Effector memory CD4-positive, alpha-beta T cell (primary cell): ENCODE measurements at places on chromosomes 5 and 9.

GRCh38 chr9:13033959-13034693 is 245.4 kb downstream of the MPDZ start:
- H3K36me3 ChIP-seq: no peaks in the 10 kb centered on the region
- H3K4me3 ChIP-seq: no peak overlapping the region
- no peaks in the 10 kb centered on the region for H3K4me1 ChIP-seq
- no peaks in the 10 kb centered on the region for H3K27me3 ChIP-seq
- no peak overlapping the region for H3K27ac ChIP-seq

- H3K4me3 ChIP-seq: no peak overlapping the region
- no peaks in the 10 kb centered on the region for H3K36me3 ChIP-seq
- DNase-seq: no peak
- H3K27ac ChIP-seq: no peak overlapping the region
- H3K4me1 ChIP-seq: no peaks in the 10 kb centered on the region
- no peaks in the 10 kb centered on the region for H3K27me3 ChIP-seq
Observed at GRCh38 chr5:1570975-1571374, 47.2 kb upstream of the LPCAT1 start.

GRCh38 chr9:79023134-79023580 is 548.6 kb upstream of the TLE4 start:
- no peaks in the 10 kb centered on the region for H3K36me3 ChIP-seq
- no peaks in the 10 kb centered on the region for H3K4me1 ChIP-seq
- no peaks in the 10 kb centered on the region for H3K27me3 ChIP-seq
- H3K27ac ChIP-seq: no peak overlapping the region
- no peak overlapping the region for H3K4me3 ChIP-seq

- no peak overlapping the region for H3K4me3 ChIP-seq
- no peaks in the 10 kb centered on the region for H3K36me3 ChIP-seq
- H3K27ac ChIP-seq: no peak overlapping the region
- no peak for DNase-seq
- no peaks in the 10 kb centered on the region for H3K27me3 ChIP-seq
- no peaks in the 10 kb centered on the region for H3K4me1 ChIP-seq
Observed at GRCh38 chr9:1658661-1659362, 356.3 kb upstream of the SMARCA2 start.

DNA sequence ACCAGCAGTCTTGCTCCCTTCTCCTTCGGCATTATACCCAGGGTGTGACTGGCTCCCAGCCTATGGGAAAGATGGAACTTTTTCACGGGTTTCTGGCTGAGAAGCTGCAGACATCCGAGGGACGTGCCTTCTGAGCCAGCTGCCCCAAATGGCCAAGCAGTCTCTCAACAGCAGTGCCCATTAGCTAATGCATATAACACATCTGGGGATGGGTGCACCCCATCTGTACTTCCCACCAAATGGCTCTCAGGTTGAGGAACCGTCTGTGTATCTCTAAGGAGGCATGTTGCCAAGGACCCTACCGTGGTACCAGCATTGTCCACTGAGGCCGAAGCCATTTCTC is 25.0 kb downstream of the C5orf15 start:
- no peaks in the 10 kb centered on the region for H3K27me3 ChIP-seq
- no peak overlapping the region for H3K27ac ChIP-seq
- H3K36me3 ChIP-seq: no peaks in the 10 kb centered on the region
- DNase-seq: no peak
- no peak overlapping the region for H3K4me3 ChIP-seq
- no peaks in the 10 kb centered on the region for H3K4me1 ChIP-seq

DNA sequence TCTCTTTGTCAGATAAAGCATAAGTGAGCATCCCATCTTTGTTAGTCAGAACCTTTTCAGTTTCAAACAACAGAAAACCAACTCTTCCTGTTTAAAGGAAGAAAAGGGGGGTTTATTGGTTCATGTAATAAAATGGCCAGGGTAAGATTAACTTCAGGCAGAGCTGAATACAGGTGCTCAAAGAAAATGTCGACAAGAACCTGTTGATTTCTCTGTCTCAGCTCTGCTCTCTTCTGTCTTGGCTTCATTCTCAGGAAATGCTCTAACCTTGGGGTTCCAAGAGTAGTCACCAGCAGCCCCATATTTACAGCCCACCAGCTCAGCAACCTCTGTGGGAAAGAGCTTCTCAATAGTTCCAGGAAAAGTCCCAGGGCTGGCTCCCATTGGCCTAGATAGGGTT is 25.2 kb downstream of the KCNIP1 start:
- H3K36me3 ChIP-seq: no peaks in the 10 kb centered on the region
- no peaks in the 10 kb centered on the region for H3K27me3 ChIP-seq
- DNase-seq: no peak
- H3K27ac ChIP-seq: no peak overlapping the region

DNA sequence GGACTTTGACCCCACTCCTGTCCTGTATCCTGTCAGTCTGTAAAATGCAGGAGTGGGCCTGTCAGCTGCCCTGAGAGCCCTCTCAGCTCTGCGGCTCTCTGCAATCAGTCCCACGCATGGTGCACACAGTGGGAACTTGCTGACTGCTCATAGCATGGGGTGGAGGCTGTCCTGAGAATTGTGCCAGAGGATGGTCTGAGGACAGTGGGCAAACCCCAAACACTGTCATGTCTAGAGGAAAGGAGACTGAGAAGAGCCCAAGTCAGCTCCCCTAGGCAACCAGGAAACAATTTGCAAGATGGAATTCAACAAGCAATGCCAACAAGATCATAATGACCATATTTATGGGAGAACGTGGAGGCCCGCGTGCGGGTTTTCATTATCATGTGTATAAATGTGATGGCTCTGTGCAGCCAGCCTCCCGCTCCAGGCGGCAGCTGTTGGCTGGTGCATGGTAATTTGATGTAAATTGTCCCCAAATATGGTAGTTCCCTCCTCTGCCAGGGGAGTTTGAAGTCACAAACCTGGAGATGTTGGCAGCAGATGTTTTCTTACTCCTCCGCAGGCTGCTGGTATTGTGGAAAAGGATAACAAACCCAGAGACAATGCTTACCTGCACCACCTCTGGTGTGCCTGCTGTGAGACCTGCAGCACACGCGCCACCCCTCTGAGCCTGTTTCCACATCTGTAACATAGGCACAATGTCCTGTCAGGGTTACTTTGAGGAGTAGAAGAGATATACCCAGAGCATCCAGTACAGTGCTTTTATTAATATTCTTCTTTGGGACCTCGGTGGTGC is 39.8 kb upstream of the ALDH1B1 start:
- no peaks in the 10 kb centered on the region for H3K36me3 ChIP-seq
- H3K4me3 ChIP-seq: no peak overlapping the region
- no peaks in the 10 kb centered on the region for H3K27me3 ChIP-seq
- no peak overlapping the region for H3K27ac ChIP-seq
- no peak for DNase-seq

GRCh38 chr5:125215593-125215992 is 469.2 kb upstream of the ZNF608 start:
- no peaks in the 10 kb centered on the region for H3K27me3 ChIP-seq
- DNase-seq: no peak
- H3K36me3 ChIP-seq: no peaks in the 10 kb centered on the region
- no peak overlapping the region for H3K27ac ChIP-seq
- no peaks in the 10 kb centered on the region for H3K4me1 ChIP-seq

GRCh38 chr9:130214776-130215340 is 42.7 kb downstream of the NCS1 start:
- no peaks in the 10 kb centered on the region for H3K4me1 ChIP-seq
- H3K36me3 ChIP-seq: no peaks in the 10 kb centered on the region
- H3K27me3 ChIP-seq: no peaks in the 10 kb centered on the region
- H3K4me3 ChIP-seq: no peak overlapping the region

- no peak overlapping the region for H3K27ac ChIP-seq
- no peaks in the 10 kb centered on the region for H3K4me1 ChIP-seq
- H3K36me3 ChIP-seq: no peaks in the 10 kb centered on the region
- no peak overlapping the region for H3K4me3 ChIP-seq
- no peak for DNase-seq
Observed at GRCh38 chr5:167797933-167798332, 493.5 kb upstream of the WWC1 start.

DNA sequence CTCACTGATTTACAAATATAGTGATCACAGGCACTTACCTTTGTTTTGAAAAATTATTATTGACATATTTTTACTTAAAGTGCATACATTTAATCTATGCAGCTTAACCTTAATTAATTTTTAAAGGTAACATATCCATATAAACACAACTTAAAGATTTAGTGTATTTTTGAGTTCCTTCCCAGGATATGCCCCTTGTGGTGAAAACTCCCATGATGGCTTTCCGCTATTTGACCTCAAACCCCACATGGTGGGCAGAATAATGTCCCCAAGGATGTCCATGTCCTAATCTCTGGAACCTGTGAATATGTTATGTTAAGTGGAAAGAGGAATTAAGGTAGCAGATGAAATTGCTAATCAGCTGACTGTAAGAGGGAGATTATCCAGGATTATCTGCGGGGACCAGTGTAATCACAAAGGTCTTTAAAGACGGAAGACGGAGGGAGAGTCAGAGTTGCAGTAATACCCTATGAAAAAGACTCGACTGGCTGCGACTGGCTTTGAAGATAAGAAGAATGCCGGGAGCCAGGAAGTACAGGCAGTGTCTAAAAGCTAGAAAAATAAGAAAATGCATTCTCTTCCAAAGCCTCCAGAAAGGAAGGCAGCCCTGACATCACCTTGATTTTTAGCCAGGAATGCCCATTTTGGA is 193.9 kb downstream of the ICE1 start:
- DNase-seq: no peak
- H3K4me1 ChIP-seq: no peaks in the 10 kb centered on the region
- no peaks in the 10 kb centered on the region for H3K36me3 ChIP-seq
- H3K4me3 ChIP-seq: no peak overlapping the region

GRCh38 chr5:157116483-157116954 is 7.7 kb upstream of the HAVCR2 start:
- H3K27me3 ChIP-seq: no peaks in the 10 kb centered on the region
- H3K4me1 ChIP-seq: no peaks in the 10 kb centered on the region
- no peak overlapping the region for H3K27ac ChIP-seq
- no peaks in the 10 kb centered on the region for H3K36me3 ChIP-seq

GRCh38 chr5:124876983-124877382 is 130.5 kb upstream of the ZNF608 start:
- no peak for DNase-seq
- H3K4me3 ChIP-seq: no peak overlapping the region
- H3K27ac ChIP-seq: no peak overlapping the region
- H3K4me1 ChIP-seq: no peaks in the 10 kb centered on the region
- H3K36me3 ChIP-seq: no peaks in the 10 kb centered on the region

DNA sequence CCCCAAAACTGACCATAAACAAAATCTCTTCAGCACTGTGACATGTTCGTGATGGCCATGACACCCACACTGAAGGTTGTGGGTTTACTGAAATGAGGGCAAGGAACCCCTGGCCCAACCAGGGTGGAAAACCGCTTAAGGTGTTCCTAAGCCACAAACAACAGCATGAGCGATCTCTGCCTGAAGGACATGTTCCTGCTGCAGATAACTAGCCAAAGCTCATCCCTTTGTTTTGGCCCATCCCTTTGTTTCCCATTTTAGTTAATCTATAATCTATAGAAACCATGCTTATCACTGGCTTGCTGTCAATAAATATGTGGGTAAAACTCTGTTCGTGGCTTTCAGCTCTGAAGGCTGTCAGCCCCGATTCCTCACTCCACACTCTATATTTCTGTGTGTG is 21.8 kb upstream of the TUT7 start:
- no peak for DNase-seq
- no peak overlapping the region for H3K4me3 ChIP-seq
- H3K27ac ChIP-seq: no peak overlapping the region

GRCh38 chr9:130635721-130636647 is 28.4 kb upstream of the PRDM12 start:
- no peak overlapping the region for H3K27ac ChIP-seq
- no peak for DNase-seq
- H3K4me3 ChIP-seq: no peak overlapping the region
- H3K36me3 ChIP-seq: peaks cover 53% of the 10 kb centered on the region
- H3K27me3 ChIP-seq: no peaks in the 10 kb centered on the region
- H3K4me1 ChIP-seq: no peaks in the 10 kb centered on the region

DNA sequence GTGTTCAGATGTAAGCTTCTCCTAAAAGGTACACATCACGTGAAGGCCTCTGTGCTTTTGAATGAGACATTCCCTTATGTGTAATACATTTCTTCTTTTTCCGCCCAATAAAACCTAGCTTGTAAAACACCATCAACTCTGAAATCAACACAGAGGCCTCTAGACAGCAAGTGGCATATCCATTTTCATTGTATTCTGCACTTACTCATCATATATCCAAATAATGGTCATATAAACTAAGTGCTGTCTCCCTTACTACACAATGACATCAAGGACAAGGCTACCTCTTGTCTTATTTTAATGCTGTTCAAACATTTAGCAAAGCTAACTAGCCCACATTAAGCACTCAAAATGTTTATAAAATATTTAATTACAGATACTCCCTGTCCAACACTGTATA is 108.5 kb downstream of the ELAVL2 start:
- no peak for DNase-seq
- H3K27me3 ChIP-seq: no peaks in the 10 kb centered on the region
- no peak overlapping the region for H3K27ac ChIP-seq
- H3K4me3 ChIP-seq: no peak overlapping the region
- no peaks in the 10 kb centered on the region for H3K36me3 ChIP-seq

DNA sequence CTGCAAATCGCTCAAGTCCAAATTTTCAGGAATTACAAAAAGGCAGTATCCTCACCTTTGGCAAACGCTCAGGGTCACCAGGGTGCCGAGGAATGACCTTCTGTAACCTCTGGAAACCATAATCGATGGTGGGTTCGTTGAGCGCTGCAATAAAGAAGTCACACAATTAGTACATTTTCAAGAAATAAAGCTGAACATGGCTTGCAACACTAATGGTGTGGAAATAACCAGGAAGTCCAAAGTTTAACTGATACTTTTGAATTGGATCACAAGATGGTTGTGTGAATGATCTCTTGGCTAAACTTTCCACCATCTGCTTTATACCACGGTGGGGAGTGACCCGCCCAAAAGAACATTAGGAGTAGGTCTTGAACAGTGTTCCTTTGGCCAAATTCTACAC is 368.7 kb downstream of the EBF1 start:
- DNase-seq: no peak
- no peaks in the 10 kb centered on the region for H3K4me1 ChIP-seq
- H3K36me3 ChIP-seq: no peaks in the 10 kb centered on the region
- no peak overlapping the region for H3K4me3 ChIP-seq
- H3K27ac ChIP-seq: no peak overlapping the region
- H3K27me3 ChIP-seq: no peaks in the 10 kb centered on the region

DNA sequence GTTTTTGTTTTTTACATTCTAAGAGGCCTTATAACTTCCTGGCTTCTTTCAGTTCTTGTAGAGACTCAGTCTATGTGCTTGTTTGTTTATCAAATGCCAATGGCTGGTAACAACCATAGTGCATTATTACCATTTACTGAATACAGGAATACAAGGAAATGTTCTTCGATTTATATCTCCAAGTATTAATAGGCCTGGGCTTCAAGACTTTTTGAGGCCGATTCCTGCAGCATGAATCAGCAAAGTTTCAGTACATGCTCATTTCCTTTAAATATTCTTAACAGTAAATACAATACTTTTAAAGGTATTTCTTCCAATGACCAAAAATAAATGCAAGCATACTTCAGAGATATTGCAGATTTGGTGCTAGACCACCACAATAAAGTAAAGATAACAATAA is 535.3 kb downstream of the EFNA5 start:
- H3K27ac ChIP-seq: no peak overlapping the region
- H3K4me3 ChIP-seq: no peak overlapping the region
- no peaks in the 10 kb centered on the region for H3K27me3 ChIP-seq
- no peak for DNase-seq
- no peaks in the 10 kb centered on the region for H3K36me3 ChIP-seq
- H3K4me1 ChIP-seq: no peaks in the 10 kb centered on the region
